ENCODE measurements at places on chromosomes 16 and 17.

DNA sequence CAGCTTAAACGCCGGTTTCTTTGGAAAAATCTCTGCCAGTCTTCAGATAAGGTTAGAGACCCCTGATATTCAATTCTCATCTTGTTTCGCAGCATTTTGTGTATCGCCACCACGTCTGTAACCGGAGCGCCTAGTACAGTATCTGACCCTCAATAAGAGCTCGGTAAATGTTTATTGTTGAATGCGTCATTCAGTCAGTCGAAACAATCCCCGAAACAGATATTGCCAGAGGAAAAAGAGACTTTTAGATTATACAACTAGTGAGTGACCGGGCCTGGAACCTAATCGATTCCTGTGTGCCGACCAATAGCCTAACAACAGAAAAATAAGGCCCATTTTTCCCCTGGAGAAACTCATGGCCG lies 626 bp downstream of the PELP1 start:
- DNase-seq = no peak

DNA sequence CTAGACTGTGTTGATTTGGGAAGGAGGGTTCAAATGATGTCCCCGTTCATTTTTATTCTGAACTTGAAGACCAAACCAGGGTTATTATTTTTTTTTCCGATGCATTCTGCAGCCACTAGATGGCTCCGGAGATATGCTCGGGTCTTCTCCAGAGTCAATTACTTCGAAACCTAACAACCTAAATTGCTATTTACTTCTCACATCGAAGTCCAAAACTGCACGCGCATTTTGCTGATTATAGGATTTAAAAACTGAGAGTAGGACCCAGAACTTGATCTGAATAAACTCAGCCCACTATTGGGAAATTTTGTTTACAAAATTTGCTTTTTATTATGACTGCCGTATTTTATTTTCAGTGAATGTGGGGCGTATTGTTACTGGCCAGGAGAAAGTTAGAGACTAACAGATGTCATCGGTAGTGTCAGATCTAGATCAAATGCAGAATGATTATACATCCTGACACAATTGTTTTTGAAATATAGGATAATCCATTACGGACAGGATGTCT lies 263.8 kb downstream of the HS3ST3A1 start:
- peak; percentile 56 for DNase-seq

DNA sequence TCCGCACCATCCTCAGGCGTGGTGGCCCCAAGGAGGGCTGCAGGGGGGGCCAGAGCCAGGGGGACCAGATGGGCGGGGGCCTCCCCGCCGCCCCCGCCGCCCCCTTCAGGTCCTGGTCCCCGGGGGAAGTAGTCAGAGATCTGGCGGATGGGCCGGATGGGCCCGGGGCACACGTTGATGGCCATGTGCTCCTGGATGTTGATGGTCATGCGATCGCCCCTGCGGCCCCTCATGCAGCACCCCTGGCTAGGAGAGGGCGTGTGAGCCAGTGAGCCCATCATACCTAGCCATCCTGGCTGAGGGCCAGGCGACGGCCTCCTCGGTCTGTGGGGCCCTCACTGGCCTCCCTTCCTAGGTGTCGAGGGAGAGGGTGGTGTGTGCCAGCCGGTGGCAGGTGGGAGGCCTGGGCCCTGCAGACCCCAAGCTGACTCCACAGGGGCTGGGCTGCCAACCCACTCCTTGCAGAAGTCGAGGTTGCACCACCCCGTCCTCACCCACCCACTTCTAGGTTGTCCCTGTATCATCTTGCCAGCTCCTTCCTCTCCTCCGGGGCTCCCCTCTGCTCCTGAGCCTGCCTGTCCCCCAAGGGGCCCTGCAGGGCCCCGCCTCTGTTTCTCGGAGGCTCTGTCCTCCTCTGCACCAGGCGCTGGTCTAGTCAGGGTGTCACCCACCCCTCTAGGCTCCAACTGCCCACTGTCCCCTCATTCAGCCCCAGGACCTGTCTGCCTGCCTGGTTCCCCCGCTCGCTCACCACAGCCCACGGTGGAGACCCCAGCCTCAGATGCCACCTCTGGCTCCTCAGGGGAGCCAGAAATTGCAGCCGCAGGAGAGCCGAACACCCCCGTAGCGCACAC lies 610 bp downstream of the DOC2A start:
- DNase-seq = no peak

GRCh38 chr16:87295259-87295658 lies 21.9 kb downstream of the C16orf95 start:
- DNase-seq = peak; percentile 20
